ENCODE measurements at places on chromosomes 7 and 10.

DNA sequence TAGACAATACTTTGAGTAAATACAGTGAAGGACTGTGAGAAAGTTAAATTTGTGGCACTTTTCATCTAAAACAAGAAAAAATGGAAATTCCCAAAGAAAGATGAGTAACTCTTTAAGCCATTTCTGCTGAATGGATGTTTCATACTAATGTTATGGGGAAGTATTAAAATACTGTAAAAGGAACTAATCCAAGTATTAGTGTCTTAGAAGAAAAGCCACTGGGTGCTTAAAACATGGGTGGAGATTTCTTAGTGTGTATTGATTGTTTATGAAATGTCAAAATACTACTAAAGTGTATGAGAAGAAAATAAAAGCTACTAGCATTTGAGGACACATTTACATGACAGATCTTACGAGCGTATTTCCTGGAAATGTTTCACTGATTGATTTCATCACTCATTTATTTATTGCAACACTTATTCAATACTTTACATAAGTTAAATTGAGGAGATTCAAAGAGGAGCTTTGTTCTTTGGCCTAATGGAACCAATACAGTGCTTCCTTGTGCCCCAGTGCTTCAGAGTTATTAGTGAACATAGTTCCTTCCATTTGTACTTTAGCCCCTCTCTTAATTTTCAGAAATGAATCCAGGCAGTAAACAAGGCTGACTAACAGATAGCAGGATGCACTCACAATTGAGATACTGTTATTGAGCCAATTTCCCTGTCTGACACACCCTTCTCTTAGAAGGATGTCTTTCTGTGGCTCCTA is 155.5 kb upstream of the AHR start:
- no peak for DNase-seq

DNA sequence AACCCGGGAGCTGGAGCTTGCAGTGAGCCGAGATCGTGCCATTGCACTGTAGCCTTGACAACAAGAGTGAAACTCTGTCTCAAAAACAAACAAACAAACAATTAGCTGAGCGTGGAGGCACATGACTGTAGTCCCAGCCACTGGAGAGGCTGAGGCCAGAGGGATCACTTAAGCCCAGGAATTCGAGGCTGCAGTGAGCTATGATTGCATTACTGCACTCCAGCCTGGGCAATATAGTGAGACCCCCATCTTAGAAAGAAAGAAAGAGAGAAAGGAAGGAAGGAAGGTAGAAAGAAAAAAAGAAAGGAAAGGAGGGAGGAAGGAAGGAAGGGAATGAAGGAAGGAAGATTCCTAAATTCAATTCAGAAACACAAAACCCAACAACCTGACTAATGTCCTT is 141.3 kb upstream of the TNRC18 start:
- no peak for DNase-seq

DNA sequence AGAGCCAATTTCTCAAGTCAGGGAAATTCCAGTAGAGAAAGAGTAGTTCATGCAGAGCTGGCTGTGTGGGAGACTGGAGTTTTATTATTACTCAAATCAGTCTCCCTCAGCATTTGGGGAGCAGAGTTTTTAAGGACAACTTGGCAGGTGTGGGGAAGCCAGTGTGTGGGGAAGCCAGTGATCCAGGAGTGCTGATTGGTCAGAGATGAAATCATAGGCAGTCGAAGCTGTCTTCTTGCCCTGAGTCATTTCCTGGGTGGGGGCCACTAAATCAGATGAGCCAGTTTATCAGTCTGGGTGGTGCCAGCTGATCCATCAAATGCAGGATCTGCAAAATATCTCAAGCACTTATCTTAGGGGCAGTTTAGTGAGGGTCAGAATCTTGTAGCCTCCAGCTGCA is 194.6 kb upstream of the NRG3 start:
- DNase-seq, result no peak

DNA sequence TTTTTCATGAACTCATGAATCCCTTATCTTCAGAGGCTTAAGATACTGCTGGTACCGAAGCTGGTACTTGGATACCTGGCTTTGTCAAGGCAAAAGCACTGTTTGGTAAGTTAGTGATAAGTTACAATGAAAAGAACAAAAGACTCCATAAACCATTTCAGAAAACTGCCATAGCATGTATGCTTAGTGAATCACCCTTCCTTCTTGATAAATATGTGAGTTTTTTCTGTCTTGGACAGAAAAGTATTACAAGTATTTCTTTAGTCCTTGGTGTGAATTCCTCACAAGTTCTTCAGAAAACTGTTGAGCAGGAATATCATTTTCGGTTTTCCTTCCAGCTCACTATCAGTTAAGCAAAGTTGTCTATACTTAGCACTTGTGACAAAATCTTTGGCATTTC is 25.6 kb downstream of the PUS7 start:
- no peak for DNase-seq

DNA sequence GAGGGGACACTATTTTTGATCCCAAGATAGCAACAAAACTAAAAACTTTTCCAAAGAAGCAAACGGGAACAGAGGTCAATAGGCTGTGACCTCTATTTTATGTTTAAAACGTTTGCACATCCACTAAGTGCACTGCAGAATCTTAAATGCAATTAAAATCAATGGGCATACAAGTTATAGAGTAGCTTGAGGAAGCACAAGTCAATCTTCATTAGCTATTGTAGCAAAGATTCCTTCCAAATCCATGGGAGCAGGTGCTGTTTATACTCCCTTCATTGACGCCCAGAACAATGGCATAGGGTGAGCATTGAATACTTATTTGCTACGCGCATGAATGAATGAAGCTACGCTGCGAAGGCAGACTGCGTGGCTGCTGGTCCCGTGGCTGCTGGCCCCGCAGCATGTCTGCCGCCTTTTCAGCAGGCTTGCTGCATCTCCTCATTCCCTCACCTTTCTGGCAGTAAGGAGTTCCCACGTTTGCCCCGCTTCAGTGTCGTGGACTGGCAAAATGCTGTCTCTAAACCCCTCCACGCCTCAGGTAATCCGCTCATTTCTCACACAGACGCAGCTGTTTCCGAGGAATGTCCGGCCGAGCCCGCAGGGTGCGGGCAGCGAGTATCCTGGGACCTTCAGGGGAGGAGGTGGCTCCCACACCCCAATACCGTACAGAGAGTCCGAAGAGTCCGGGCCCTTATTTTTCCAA is 754 bp upstream of the PHYHIPL start:
- DNase-seq, result no peak

DNA sequence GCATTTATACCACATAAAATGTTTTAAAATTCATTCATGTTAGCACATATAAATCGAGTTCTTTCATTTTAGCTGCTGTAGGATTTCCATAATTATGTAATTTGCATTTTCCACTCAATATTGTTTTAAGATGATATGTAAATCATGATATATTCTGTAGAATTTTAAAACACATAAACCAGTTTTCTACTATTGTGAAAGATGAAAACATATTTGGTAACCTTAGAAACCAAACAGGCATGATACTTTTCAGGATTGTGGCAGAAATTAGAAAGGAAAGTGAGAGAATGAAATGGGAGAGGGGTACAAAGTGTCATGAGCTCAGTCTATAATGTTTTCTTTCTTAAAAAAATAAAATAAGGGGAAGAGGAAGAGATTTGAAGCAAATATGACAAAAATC is 269.3 kb downstream of the PPP1R3A start:
- DNase-seq, result no peak

GRCh38 chr7:101108961-101109360 is 17.9 kb upstream of the SERPINE1 start:
- peak; percentile 74 for DNase-seq

DNA sequence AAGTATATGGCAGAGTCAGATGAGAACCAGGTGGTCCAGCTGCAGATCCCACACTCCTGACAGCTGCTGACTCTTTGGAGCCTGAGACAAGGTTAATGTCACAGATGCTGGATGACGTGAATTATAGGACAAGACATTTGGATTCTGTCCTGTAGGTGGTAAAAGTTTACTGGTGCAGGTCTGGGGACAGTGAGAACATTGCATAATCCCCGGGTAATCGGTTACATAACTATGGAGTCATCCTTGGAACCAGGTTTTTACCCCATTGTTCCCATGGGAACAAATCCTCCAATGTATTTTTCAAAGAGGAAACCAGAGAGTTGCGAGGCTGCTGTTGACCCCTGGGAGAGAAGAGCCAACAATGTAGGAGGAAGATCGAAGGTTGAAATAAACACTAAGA is 27.5 kb upstream of the ZCCHC24 start:
- DNase-seq, result no peak

DNA sequence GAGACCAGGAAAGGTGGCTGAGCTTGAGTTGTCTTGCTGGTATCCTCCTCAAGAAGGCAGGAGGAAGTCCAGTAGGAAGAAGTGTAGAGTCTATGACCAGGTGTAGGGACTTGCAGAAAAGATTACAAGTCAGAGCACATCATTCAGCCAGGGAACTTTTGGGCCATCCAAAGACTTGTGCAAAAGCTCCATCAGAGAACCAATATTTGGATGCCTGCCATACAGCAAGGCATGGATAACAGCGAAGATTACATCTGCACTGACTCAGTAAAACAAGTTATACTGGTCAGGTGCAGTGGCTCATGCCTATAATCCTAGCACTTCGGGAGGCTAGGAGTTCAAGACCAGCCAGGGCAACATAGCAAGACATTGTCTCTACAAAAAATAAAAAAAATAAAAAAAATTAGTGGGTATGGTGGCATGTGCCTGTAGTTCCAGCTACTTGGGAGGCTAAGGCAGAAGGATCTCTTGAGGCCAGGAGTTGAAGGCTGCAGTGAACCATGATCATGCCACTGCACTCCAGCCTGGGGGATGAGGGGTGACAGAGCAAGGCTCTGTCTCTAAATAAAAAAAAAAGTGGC is 13.2 kb upstream of the NMT2 start:
- DNase-seq, result no peak

DNA sequence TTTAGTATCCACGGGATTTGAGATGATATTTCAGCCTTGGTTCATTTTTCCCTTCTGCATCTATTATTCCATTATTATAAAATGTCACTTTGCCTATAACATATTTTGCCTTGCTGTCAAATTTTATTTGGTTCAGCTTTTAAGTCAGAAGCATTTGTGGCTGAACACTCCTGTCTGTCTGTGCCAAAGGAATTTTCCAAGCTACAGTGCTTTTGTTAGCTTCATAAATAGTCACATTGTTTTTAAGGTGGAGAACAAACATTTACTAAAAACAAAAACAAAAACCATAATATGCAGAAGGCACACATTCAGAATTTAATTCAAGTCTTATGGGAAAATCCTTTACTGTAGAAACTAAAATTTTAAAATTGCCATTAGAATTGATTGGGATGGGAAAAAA is 33.8 kb upstream of the ELMO1 start:
- DNase-seq, result no peak

- no peak for DNase-seq
Measured at GRCh38 chr10:15695852-15696251, 23.9 kb downstream of the ITGA8 start.

- no peak for DNase-seq
Measured at GRCh38 chr10:77504873-77505257, 132.7 kb downstream of the KCNMA1 start.

DNA sequence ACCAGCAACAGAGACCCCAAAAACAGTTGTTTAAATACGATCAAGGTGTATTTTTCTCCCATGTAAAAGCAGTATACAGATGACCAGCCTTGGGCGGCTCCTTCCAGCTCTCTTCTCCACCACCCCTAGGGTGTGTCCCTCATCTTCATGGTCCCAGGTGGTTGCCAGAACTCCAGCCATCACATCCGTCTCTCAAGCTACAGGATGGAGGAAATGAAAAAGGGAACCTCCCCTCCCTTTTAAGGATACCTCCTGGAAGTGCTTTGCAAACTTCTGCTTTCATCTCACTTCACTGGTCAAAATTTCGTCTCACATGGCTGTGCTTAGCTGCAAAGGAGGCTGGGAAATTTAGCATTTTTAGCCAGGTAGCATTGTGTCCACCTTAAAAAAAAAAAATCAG is 59.3 kb downstream of the C10orf105 start:
- DNase-seq, result no peak

DNA sequence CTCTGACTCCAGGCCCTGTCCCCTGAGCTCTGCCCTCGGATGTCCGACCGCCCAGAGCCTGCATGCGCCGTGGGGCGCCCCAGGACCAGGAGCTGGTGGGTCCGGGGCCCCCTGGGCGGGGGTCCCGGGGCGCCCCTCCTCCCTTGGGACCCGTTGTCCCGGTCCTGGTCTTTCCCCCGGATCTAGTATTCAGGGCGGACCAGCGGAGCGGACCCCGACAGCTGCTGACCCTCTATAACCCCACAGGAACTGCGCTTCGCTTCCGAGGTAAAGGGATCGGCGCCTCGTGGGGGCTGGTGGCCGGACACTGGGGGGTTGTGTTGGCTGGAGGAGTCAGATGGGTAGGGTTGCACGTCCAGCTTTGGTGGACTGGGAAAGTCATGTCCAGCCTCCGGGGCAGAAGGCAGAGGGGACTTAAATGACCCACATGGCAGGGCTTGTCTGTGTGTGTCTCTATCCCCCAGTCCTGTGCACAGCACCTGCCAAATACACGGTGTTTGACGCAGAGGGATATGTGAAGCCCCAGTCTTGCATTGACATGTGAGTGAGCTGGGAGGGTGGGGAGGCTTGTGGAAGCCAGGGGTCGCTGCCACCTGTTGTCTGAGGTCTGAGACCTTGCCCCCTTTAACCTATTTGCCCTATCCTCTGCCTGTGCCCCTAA is 520 bp downstream of the MOSPD3 start:
- DNase-seq, result no peak

DNA sequence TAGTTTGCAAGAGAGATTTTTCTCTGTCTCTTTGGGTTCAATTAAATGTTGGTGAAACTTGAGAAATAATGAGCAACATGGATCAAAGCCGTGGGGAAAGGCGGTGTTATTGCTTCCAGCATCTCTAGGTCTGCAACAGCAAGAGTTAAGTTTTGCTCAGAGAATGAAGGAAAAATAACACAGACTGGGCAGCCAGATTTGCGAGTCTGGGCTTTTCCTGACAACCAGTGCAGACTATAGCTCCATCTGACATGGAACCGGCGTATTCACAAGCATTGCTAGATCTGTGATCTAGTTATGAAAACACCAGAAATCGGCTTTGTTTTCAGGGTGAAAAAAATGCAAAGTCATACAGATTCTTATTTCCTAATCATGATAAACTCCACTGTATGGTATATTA is 110.4 kb downstream of the CAMK1D start:
- DNase-seq, result no peak

DNA sequence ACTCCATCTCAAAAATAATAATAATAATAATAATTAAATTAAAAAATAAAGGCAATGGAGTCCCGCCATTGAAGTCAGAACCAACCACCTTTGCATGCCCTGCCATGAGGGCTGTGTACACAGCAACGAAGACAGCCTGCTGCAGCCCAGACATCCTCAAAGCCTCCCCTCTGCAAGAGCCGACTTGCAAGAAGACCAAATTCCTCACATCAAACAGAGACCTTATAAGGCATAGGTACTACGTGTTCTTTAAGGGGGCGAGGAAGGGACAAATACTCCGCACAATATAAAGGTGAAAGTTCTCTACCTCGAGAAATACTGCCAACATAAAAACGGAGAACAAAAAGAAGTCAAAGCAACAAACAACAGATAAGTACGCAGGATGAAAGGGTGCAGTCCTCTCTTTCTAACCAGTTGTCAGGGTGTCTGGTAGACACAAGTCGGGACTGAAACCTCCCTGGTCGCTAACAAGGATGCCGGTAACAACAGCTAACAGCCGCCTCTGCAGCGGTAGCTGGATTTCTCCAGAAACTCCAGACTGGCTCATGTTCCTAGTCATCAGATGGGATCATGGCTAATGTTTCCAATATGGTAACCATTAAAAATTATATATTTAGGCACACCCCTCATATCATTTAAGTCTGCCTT is 23.6 kb downstream of the FGFR2 start:
- no peak for DNase-seq
